GM19239 (cell line): ENCODE measurements at places on chromosomes 16 and 17.

GRCh38 chr16:11985250-11985649 is 8.7 kb downstream of the SNX29 start:
- DNase-seq: no peak

DNA sequence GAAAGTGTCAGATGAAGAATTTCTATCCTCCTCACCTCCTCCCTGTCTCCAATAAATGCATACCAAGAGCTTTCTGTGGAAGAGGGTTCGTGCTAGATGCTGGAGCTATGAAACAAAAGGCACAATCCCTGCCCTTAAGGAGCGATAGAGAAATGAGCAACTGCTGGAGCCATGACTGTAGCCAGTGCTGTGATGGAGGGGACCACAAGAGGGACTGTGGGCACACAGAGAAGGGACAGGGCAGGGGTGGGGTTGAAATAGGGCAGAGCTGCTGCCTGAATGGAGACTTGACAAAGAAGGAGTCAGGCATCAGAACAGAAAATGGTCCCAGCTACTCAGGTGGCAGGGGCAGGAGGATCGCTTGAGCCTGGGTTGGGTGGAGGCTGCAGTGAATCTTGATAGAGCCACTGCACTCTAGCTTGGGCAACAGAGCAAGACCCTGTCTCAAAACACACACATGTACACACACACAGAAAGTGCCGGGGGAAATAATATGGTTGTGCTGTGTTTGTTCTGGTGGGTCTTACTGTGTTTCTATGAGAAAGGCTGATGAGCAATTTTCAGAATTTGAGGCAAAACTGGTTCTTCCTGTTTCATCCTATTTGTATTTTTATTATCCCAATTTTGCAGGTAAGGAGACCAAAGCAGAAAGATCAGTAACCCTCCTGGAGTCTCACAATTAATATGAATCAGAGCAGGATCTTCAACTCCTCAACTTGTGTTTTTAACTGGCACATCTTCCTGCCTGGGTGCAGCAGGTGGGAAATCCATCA is 16.5 kb downstream of the TMEM98 start:
- DNase-seq: no peak

DNA sequence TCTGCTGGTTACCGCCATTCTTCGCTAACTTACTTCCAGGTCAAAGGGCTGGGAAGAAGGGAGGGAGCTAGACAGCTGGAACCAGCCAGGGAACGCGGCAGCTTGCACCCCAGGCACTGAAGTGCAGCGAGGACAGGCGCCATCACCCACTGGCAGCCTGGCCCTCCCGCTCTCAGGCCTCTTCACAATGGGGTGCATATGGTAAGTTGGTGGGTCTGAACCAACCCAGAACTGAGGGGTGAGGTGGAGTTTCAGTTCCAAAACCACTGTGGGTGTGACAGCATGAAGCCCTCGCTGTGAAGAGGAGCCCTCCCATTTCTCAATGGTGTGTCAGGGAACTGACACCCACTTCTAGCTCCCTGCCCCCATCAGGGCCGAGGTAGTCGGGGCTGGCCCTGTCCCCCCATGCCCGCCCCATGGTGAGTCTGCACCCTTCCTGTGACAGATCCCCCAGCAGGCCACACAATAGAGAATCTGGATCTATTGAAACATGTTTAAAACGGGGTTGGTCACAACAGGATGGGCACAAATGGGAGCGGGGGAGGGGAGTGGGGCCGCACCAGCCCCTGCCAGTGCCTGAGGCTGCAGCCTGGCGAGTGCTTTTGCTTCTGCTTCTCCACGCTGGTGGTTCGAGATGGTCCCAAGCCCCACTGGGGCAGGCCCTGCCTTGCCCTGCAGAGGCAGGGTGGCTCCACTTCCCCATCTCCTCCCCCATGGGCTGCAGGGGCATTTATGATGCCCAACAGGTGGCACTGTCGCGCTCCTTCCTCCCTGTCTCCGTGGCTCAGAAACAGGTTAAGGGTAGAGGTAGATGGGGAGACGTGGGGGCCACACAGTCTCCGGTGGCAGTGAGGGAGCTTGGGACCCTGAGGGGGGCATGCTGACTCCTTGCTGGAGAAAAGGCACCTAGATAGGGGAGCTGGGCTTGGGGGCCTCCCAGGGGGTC is 2.3 kb downstream of the LIMD2 start:
- peak; percentile 63 for DNase-seq

GRCh38 chr16:78478267-78478861 is 378.9 kb downstream of the WWOX start:
- DNase-seq: peak; percentile 9

GRCh38 chr17:45248132-45248957 is 13.5 kb downstream of the SPATA32 start:
- DNase-seq: peak; percentile 93

DNA sequence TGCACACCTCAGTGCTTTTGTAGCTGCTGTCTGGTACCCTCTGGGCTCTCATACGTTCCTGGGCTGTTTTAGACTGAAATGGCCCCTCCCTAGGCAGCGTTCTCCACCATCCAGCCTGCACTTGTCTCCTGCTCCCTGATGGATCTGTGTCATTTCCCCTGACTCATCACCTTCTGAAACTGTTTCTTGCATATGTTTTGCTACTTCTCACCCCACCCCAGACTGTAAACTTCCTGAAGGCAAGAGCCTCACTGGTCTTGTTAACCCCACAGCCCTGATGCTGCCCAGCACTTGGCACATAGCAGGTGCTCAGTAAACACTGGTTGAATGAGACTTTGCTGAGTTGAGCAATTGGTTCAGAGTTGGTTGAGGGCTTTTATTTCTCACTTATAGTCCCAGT is 78.7 kb downstream of the CRISPLD2 start:
- no peak for DNase-seq

DNA sequence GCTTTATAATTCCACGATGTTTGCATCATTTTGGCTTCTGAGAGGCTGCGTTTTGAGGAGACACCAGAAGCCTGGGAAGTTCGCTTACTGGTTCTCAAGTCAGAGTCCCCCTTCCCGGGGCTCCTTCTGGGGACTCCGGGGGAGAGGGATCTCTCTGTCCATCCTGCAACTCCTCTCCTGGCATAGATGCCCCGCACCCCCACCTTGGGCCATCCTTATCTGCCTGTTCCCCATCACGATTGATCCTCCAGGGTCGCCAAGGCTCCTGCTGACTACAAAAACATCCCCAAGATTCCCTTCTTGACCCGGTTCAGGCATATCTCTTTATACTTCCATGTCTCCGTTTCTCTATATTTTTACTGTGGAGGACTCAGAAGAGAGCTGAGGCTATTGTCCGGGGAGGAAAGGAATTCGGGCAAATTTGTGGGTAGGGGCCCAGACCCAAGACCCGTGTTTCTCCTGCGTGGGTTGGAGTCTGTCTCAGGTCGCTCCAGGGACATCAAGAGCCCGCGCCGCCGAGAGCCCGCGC is 18.4 kb upstream of the HOXB13 start:
- no peak for DNase-seq

DNA sequence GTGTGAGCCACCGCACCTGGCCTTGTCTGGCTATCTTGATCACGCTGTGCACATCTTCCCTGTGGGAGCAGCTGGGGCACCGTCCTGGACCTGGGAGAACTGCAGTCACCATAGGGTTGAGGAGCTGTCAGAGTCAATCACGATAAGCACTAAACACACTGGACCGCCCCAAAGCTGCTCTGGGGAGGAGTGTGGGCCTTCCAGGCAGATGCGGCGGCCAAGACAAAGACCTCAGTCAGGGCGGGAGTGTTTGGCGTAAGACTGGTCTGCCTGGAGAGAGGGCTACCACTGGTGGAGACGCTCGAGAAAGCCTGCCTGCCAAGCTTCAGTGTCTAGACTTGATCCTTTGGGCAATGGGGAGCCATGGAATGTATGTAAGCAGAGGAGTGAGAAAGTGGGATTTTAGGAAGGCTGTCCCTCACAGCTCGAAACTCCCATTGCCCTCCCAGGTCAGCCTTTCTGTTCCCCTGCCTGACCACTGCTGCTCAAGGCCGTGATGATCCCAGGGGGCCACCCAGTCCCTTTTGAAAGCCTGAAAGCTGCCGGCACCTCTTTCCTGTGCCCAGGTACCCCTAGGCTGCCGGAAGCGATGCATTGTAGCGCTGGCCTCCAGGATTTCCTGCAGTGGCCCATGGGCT is 29.3 kb upstream of the CIBAR2 start:
- no peak for DNase-seq

- peak; percentile 64 for DNase-seq
These were observed 259.7 kb downstream of the SEC14L1 start for GRCh38 chr17:77400445-77400870.
